ENCODE measurements at places on chromosomes 13 and 19.

DNA sequence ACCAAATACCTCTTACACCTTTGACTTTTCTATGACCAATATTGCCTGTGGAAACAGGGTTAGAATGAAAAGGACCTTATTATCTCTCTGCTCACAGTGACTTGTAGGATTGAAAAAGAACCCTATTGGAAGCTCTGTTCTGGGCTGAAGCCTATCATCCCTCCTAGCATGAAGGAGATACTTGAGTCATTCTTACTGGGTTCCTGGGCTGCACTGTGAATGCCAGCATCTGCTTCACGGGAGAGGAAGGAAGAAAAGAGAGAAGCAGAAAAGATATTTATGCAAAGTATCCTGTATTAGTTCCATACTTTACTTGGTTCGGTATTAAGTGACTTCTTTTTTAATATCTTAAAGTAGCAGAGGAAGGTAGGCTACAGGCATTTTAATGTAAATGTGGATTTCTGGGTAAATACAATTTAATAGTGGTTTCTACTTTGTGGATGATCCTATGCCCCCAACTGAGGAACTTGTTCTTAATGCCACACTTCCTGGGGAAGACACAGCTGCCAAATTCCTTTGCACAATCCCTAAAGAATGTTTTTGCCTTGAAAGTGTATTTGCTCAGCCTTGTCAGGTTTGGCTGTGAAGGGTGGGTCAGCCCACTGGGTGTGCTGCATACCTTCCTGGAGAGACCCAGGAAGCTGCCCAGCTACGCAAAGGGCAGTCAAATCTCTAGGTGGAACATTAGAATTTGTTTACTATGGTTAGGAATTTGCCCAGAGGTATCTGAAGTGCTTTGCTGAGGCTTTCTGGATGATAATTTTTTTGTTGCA lies 13.7 kb upstream of the SCEL start:
- DNase-seq: no peak

DNA sequence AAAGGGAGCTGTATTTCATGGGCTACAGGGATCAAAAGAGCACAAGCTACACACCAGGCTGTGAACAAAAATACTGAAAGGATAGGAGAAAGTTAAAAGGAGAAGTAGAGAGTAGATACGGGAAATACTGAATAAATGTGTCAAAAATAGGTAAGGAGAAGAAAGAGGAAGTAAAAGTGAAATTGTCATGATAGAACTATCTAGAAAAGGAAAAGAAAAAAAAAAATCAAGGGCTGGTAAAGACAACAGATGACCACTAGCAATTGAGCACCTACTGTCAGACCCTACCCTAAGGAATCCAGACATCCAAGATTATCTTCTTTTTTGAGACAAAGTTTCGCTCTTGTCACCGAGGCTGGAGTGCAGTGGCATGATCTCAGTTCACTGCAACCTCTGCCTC lies 4.8 kb downstream of the RUBCNL start:
- DNase-seq: no peak

- DNase-seq: peak; percentile 15
Measured at GRCh38 chr13:46728777-46729176, 68.2 kb downstream of the ESD start.

- DNase-seq: no peak
Measured at GRCh38 chr19:41547569-41547968, 28.4 kb upstream of the CEACAM21 start.

Measured in CD4-positive, alpha-beta T cell treated with Interleukin-4 for 4 hours (primary cell).